ENCODE measurements at places on chromosomes 3 and 15.

GRCh38 chr15:58583171-58583908, 151.5 kb downstream of the LIPC start:
- no peak for DNase-seq

DNA sequence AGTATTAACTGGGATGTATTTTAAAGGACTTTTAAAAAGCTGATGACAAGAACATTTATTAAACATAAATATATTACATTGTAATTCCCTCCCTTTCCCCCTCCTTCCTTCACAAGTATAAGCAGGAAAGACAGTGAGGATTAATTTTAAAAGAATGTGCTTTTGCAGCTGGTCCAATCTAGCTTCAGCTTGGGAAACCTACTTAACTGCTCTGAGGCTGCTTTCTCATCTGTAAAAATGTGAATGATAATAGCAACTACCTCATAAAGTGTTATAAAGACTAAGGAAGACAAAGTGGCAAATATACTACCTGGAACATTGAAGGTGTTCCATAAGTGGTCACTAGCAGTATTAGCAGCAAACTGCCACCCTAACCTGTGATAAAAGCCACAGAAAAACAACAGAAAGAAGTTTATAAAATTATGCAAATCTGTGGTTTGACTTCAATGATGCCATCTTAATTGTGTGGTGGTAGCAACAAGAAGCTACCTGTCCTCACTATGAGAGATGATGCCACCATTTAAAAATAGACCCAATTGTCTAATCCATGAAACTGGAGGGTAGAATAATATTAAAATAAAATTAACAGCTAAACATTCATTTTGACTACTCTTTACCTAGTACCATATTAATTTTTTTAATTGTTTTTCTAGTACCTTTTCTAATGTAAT, 20.0 kb downstream of the DHX36 start:
- DNase-seq: no peak

DNA sequence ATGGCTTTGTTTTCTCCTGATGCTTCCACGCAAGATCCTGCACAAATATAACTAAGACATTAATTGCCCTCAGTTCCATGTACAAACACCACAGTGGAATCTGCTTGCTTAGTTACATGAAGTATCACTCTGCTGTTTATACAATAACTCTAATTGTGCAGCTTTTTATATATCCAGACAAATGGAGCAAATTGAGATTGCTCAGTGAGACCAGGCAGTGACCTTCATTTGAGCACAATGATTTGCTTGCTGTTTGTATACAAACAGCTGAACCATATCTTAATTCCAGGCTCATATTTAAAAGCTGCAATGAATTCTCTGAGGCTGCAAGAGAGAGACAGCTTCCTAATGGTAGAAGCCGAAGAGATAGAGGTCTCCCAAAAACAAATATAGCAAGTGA, 243.7 kb downstream of the CADPS start:
- DNase-seq: no peak

- no peak for DNase-seq
These were observed 105.0 kb upstream of the GAP43 start for GRCh38 chr3:115518100-115518852.

- no peak for DNase-seq
These were observed 64.1 kb downstream of the RSL24D1 start for GRCh38 chr15:55132672-55133071.

DNA sequence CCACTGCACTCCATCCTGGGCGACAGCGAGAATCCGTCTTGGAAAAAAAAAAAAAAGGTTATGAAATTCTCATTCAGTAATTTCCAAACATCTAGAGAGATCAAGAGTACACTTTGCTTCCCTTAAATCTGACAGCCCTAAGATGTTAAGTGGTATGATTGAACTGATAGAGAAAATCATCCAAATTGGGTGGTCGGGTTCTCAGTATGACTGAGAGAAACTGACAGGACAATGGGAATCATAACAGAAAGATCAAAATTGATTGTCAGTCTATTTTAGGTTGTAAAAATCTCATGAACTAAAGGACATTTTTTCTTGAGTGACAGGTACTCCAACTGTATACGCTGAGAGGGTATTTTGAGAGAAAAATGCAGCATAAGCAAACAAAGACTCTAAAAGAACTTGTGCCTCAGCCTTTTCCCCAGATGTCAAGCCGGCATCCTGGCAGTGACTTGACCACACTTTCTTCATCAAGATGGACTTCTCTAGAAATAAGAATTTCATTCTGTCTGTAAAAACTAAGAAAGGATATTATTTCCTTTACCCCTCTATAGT, 65.8 kb downstream of the MYO5A start:
- DNase-seq: no peak

Data from activated gamma-delta T cell treated with Interleukin-2 at 50 U/mL for 16 hours (primary cell).